ENCODE measurements at places on chromosomes 1 and 21.
A peak's percentile ranks its signal among the peaks of the same experiment; 100 is the strongest.

DNA sequence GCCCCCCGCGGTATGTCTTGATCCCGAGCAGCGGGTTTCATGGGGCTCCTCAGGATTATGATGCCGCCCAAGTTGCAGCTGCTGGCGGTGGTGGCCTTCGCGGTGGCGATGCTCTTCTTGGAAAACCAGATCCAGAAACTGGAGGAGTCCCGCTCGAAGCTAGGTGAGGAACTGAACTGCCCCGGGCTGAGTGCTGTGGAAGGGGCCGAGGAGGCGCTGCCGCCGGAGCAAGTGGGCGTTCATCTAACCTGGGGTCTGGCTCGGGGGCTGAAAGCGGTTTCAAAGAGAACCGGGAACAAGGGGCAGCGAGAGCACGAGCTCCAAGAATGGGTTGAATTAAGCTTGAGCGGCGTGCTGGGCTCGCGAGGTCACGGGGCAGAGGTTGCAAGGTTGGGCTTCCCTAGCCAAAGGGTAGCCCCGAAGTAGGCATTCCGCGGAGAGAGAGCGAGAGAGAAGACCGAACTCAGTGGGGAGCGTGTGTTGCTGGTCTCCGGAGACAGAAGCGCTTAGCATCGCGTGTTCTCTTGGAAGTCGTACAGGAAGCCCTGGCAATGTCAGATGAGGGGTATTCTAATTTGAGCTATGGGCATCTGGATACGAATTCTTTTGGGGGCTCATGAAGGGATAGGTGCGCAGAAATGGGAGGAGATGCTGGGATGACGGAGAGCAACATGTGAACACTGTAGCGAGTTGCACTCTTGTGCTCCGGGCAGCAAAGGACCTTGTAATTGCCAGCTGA is 732 bp downstream of the HS2ST1 start:
- peak; percentile 19 for DNase-seq

- no peak for DNase-seq
Measured at GRCh38 chr1:205239078-205239477, 11.3 kb downstream of the TMCC2 start.

- no peak for DNase-seq
Measured at GRCh38 chr1:201686714-201687455, 142.1 kb upstream of the IPO9 start.

DNA sequence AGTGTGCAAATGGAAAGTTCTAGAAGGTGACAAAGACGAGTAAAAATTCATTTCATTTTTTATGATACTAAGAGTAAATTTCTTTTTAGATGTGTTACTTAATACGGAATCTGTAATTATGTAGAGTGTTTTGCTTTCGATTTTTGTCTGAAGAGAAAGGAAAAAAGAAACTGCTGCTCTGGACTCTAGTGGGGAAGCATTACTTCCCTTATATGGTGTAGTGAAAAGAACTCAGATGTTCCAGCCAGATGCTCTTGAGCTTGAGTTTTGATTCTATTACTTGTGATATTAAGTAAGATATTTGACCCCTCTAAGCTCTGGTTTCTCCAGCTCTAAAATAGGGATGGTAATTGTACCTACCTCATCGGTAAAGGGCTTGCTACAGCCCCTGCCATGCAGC is 12.2 kb upstream of the GPR161 start:
- no peak for DNase-seq

DNA sequence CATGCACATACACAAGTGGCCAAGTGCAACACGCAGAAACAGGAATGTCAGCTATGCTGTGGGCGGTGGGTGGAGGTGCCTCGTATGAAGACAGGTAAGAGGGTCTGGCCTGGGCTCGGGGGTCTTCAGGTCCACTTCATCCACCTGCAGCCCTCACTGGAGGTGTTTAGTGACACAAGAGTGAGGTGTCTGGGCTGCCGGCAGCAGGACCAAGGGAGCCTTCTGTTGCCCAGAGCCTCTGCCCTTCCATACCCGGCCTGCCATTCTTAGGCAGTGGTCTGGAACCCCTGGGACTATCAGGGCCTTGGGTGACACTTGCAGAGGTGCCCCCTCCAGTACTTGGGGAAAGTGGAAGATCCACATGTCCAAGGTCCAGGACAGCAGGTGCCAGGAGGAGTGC is 21.7 kb upstream of the ACTRT2 start:
- no peak for DNase-seq

- DNase-seq, result no peak
Measured at GRCh38 chr1:159868766-159869165, 6.3 kb upstream of the VSIG8 start.

DNA sequence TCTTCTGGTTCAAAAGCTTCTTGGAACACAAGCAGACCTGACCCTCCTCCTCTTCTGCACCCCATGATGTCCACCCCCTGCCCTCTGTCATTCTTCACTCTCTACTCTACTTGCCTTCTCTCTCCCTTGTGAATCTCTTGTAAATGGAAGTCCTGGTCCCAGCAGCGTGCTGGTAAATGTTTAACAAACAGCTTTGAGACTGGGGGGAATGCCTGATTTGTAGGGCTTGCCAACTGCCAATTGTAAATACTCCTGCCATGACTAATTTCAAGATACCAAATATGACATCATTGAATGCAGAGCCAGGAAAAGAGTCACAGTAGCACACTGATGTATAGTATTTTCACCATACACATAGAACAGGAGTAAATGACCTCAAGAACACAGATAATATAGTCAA is 40.9 kb upstream of the LRRN2 start:
- no peak for DNase-seq

DNA sequence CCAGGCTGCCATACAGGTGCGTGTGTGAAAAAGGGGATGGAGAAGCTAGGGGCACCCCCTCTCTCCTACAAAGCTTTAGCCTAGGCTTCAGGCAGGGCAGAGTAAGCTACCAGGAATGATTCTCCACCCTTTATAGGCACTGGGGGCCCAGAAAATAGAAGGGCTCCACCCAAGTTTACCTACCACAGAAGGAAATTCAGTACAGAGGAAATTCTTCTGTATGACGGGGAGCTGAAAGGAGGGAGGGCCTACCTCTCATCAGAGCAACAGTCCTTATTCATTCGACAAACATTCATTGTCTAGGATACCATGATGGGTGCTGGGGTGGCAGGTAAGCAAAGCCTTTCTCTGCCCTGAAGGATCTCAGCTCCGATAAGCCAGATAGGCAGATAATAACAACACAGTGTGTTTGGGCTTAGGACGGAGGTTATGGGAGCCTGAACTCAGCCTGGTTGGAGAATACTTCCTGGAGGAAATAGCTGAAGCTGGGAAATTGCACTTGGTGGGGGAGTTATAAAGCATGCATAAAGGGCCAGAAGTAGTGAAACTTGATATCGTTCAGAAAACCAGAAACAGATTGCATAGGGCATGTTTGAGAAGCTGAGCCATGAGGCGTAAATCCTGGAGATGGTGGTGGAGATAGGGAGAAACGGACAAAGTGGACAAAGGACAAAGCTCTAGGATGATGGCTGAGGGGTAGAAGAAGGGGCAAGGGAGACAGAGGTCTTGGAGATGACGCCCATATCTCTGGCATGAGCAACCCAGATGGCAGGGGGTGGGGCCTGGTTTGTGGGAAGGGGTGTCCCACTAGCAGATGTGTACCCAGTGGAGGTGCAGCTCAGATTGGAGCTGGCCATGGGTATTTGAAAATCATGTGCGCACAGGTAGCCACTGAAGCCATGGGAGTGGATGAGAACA is 5.3 kb upstream of the P3R3URF start:
- DNase-seq, result no peak

- peak; percentile 48 for DNase-seq
Measured at GRCh38 chr1:150976879-150977694, 2.5 kb upstream of the CERS2 start.

DNA sequence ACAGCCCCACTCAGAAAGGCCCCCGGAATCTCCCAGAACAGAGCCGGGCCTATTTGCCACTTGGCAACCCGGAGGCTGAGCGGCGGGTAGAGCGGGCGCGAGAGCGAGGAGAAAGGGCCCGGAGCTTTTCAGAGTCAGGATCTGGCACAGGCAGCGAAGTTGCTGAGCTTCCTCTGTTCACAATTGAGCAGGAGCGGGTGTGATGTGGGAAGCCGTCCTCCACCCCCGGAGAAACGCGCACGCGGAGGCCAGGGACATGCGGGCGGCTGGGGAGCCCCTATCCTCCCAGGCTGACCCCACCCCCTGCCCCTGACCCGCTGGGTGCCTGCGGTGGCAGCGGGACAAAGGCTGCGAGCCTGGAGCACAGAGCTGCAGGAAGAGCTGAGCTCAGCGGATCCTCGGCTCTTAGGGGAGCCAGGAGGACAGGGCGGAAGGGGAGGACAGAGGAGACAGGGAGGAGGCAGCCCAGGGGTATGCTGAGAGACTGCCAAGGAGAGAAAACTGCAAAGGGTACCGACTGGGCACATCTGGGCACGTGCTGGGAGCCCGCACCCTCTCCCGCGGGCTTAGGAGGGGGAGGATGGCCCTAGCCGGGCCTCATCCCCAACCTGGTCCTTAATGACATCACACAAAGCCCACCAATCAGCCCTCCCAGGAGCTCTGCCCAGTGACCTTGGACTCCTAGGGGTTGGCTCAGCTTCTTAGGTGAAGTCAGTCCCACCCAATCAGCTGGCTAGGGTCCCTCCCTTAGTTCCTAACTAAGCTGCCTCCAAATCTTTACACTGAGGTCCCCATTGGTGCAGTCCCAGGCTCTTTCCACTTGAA is 9.3 kb downstream of the KIF21B start:
- no peak for DNase-seq

DNA sequence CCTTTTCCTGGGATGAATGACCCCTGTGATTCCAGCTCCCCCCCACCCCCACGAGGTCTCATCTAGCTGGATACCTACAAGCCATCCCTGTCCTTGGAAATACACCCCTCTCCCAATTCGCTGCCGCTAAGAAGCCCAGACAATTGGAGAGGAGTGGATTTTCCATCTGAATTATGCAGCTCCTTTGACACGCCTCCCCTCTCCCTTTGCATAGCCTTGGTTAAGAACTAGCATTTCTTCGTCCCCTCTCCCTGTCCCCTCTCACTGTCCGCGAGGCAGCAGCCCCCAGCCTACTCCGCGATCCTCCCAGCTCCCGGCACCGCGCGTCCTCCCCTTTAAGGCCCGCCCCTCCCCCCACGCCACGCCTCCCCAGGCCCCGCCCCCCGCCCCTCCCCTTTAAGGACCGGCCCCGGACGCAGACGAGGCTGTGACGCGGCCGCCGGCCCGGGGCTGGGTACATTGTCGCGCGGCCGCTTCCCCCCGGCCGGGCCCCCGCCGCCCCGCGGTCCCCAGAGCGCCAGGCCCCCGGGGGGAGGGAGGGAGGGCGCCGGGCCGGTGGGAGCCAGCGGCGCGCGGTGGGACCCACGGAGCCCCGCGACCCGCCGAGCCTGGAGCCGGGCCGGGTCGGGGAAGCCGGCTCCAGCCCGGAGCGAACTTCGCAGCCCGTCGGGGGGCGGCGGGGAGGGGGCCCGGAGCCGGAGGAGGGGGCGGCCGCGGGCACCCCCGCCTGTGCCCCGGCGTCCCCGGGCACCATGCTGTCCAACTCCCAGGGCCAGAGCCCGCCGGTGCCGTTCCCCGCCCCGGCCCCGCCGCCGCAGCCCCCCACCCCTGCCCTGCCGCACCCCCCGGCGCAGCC is at the start of gene MAPKAPK2:
Gene MAPKAPK2 (plus strand): TSS at position 428 of the 856 bp plus-strand sequence. CDS start 325 bp downstream, at position 753.
- DNase-seq, result peak; percentile 63

- no peak for DNase-seq
Measured at GRCh38 chr21:45487161-45487806, 55.0 kb downstream of the SLC19A1 start.

DNA sequence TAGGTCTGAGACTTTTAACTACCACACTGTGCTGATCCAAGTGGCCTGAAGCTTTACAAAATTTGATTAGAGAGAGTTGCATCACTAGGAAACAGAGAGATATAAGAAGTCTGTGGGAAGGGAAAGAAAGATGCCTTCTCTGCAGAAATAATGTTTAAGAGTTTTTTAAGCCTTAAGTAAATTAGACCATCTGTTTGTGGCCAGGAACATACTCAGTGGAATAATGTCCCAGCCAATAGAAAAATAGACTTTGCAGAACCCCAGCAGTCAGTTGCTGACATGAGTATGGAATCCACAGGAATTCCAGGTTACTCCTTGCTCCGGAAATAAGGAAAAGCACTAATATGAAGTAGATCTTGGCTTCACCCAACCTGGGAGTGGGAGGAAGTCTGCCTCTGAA is 144.8 kb downstream of the ST6GALNAC5 start:
- DNase-seq, result no peak

GRCh38 chr1:180974236-180974635 is 48.4 kb downstream of the STX6 start:
- DNase-seq, result no peak

DNA sequence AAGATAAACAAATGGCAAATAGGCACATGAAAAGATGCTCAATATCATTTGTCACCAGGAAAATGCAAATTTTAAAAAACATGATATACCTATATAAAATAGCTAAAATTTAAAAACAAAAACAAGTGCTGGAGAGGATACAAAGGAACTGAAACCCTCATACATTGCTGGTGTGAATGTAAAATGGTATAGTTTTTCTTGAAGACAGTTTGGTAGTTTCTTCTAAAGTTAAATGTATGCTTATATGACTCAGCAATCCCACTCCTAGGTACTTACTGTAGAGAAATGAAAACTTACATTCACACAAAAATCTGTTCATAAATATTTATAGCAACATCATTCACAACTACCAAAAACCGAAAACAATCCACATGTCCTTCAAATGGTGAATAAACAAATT is 11.2 kb downstream of the TAF12 start:
- no peak for DNase-seq

DNA sequence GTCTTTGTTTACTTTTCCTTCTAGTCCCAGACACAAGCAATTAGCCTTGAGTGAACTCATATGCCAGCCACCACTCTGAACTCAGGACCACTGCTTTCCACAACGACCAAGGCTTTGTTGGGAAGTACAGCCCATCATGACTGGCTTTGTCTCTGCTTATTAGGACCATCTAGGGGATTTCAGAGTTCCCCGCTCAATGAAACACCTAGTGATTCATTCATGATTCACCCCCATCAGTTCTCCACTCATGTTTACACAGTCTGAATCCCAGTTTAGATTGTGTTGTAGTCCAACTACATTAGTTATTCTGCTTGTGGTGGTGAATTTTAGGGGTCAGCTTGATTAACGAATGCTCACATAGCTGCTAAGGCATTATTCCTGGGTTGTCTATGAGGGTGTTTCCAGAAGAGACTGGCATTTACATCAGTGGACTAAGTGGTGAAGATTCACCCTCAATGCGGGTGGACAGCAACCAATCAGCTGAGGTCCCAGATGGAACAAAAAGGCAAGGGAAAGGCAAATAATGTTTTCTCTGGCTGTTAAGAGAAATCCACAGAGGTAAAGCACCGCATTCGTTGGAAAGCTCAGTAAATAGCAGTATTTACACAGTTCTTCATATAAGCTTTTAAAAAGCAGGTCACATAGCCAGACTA is 122.7 kb downstream of the RGS21 start:
- no peak for DNase-seq

- no peak for DNase-seq
Measured at GRCh38 chr1:207654320-207654719, 9.4 kb downstream of the CR1L start.
